Thoracic aorta (tissue), 2 donors: ENCODE measurements at places on chromosomes 13 and 19.

- peak overlapping the region; percentile 89 for H3K27ac ChIP-seq
- peaks cover 84% of the 10 kb centered on the region for H3K4me1 ChIP-seq
- H3K36me3 ChIP-seq: peaks cover 16% of the 10 kb centered on the region
- H3K27me3 ChIP-seq: no peaks in the 10 kb centered on the region
- DNase-seq: peak; percentile 36
These were observed 6.0 kb downstream of the EHD2 start for GRCh38 chr19:47719047-47719859.

GRCh38 chr19:8255426-8256125 lies 46.4 kb downstream of the CERS4 start:
- peaks cover 13% of the 10 kb centered on the region for H3K4me1 ChIP-seq
- no peak for DNase-seq
- H3K36me3 ChIP-seq: peaks cover 23% of the 10 kb centered on the region
- no peaks in the 10 kb centered on the region for H3K27me3 ChIP-seq
- H3K4me3 ChIP-seq: no peak overlapping the region

GRCh38 chr13:66407128-66407527 lies 823.0 kb downstream of the PCDH9 start:
- no peak overlapping the region for H3K27ac ChIP-seq
- no peak for DNase-seq
- no peaks in the 10 kb centered on the region for H3K36me3 ChIP-seq
- no peaks in the 10 kb centered on the region for H3K4me1 ChIP-seq

DNA sequence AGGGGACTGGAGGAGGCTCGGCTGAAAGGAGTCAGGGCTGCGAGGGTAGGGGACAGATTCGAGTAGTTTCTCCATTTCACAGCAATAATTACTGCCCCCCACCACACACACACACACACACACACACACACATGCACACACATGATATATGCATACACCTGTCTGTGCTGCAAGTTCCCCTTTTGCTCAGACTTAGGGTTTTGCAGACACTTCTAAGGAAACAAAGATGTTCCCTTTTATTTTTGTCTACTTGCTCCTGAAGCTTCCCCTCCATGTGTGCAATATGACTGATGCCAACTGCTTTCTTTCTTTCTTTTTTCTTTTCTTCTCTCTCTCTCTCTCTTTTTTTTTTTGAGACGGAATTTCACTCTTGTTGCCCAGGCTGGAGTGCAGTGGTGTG lies 13.4 kb downstream of the MBD3L2B start:
- no peak for DNase-seq
- no peaks in the 10 kb centered on the region for H3K4me1 ChIP-seq
- no peaks in the 10 kb centered on the region for H3K27me3 ChIP-seq
- no peak overlapping the region for H3K27ac ChIP-seq
- no peak overlapping the region for H3K4me3 ChIP-seq

GRCh38 chr19:6012426-6013170 lies 34.7 kb upstream of the RANBP3 start:
- no peaks in the 10 kb centered on the region for H3K27me3 ChIP-seq
- DNase-seq: no peak
- peaks cover 11% of the 10 kb centered on the region for H3K36me3 ChIP-seq
- H3K4me1 ChIP-seq: no peaks in the 10 kb centered on the region
- H3K27ac ChIP-seq: no peak overlapping the region

DNA sequence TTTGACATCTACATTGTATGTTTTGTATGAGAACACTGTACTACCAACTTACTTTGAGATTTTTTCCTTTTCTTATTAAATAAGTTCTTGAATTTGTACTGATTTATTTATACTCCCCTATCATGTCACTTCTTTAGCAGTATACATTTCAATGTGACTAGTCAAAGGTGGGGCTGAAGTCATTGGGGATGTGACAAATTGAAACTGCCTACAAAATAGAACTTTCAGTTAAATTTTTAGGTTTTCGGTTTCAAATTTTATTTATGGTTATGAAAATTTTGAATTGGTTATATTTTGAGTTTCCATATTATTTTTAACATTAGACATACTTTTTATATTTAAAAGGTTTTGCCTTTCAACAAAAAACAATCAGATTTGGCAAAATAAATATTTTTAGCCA lies 221.6 kb downstream of the NBEA start:
- H3K36me3 ChIP-seq: no peaks in the 10 kb centered on the region
- H3K27ac ChIP-seq: no peak overlapping the region
- H3K27me3 ChIP-seq: no peaks in the 10 kb centered on the region
- DNase-seq: no peak
- no peak overlapping the region for H3K4me3 ChIP-seq

DNA sequence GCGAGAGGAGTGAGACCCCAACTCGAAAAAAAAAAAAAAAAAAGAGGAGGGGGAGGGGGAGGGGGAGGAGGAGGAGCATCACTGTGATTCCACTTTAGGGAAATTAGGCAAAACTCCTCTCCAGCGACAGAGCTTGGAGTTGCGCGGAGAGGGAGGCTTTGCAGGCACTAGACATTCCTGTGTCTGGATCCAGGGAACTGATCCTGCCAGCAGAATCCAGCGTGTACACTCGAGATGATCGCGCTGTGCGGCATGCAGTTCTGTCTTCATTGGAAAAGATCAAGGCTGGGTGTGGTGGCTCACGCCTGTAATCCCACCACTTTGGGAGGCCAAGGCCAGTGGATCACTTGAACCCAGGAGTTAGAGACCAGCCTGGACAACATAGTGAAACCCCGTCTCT lies 29.6 kb upstream of the KLF2 start:
- H3K27me3 ChIP-seq: no peaks in the 10 kb centered on the region
- DNase-seq: no peak
- peaks cover 4% of the 10 kb centered on the region for H3K4me1 ChIP-seq
- H3K36me3 ChIP-seq: no peaks in the 10 kb centered on the region

GRCh38 chr19:41997121-41997850 lies 3.3 kb upstream of the ATP1A3 start:
- no peak for DNase-seq
- H3K36me3 ChIP-seq: no peaks in the 10 kb centered on the region
- peaks cover 6% of the 10 kb centered on the region for H3K27me3 ChIP-seq

DNA sequence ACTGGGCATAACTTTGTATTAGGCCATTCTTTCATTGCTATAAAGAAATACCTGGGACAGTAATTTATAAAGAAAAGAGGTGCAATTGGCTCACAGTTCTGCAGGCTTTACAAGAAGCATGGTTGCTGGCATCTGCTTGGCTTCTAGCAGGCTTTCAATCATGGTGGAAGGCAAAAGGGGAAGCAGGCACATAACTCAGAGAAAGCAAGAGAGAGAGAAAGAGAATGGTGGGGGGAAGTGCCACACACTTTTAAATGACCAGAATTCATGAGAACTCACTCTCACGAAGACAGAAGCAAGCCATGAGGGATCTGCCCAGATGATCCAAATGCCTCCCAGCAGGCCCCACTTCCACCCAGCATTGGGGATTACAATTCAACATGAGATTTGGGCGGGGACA lies 179.7 kb downstream of the SPRY2 start:
- no peaks in the 10 kb centered on the region for H3K36me3 ChIP-seq
- H3K27ac ChIP-seq: no peak overlapping the region
- DNase-seq: no peak
- no peaks in the 10 kb centered on the region for H3K27me3 ChIP-seq

DNA sequence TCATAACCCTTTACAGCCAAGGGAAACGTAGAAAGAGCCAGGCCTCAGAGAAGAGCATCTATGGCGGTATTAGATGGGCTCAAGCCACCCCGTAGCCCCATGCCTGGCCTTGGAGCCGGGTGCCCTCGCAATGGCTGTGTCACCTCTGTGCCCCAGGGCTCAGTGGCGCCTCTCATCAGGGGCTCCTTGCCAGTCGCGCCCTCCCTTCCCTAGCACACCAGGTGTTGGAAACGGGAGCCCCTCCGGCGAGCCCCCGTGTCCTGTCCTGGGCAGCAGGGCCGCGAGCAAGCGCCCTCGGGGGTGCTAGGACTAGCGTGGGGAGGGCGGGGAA lies 453 bp downstream of the ZNF256 start:
- peak overlapping the region; percentile 83 for H3K4me3 ChIP-seq
- no peaks in the 10 kb centered on the region for H3K27me3 ChIP-seq
- peak overlapping the region; percentile 81 for H3K27ac ChIP-seq
- no peak for DNase-seq
- peaks cover 3% of the 10 kb centered on the region for H3K4me1 ChIP-seq
- H3K36me3 ChIP-seq: peaks cover 26% of the 10 kb centered on the region

- no peak overlapping the region for H3K4me3 ChIP-seq
- no peaks in the 10 kb centered on the region for H3K27me3 ChIP-seq
- H3K4me1 ChIP-seq: no peaks in the 10 kb centered on the region
- no peak for DNase-seq
These were observed 236.0 kb downstream of the SLITRK5 start for GRCh38 chr13:87907202-87907601.

- no peak overlapping the region for H3K4me3 ChIP-seq
- H3K36me3 ChIP-seq: no peaks in the 10 kb centered on the region
- no peak overlapping the region for H3K27ac ChIP-seq
- no peaks in the 10 kb centered on the region for H3K27me3 ChIP-seq
- peaks cover 20% of the 10 kb centered on the region for H3K4me1 ChIP-seq
- no peak for DNase-seq
These were observed 148.9 kb downstream of the DCT start for GRCh38 chr13:94330552-94331071.

DNA sequence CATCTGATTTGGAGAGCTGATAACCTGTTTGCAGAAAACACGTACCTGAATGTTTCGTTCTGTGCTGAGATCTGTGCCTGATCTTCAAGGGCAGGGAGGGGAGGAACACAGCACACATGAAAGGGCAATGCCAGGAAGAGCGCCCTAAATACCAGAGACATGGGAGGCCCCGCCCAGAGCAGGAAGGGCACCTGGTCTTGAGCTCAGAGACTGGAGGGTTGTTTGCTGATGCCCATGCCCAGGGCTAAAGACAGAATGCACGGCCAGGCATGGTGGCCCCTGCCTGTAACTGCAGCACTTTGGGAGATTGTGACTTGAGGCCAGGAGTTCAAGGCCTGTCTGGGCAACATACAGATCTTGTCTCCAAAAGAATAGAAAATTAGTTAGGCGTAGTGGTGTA lies 183.2 kb downstream of the TUBA3C start:
- no peak for DNase-seq
- H3K27ac ChIP-seq: no peak overlapping the region
- H3K36me3 ChIP-seq: no peaks in the 10 kb centered on the region
- no peak overlapping the region for H3K4me3 ChIP-seq

DNA sequence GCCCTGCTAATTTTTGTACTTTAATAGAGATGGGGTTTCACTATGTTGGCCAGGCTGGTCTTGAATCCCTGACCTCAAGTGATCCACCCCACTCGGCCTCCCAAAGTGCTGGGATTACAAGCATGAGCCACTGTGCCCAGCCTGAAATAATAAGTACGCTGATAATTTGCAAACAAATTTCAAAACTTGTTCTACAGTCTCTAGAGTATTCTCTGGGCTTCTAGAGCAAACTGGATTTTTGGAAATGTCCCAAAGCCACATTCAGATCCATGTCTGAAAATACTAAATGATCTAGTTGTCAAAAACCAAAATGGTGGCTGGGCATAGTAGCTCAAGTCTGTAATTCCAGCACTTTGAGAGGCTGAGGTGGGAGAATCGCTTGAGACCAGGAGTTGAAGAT lies 39.9 kb upstream of the PSPC1 start:
- no peak for DNase-seq
- H3K27me3 ChIP-seq: no peaks in the 10 kb centered on the region
- no peak overlapping the region for H3K27ac ChIP-seq
- H3K4me3 ChIP-seq: no peak overlapping the region

- no peaks in the 10 kb centered on the region for H3K27me3 ChIP-seq
- no peak for DNase-seq
- H3K4me3 ChIP-seq: no peak overlapping the region
- H3K4me1 ChIP-seq: peaks cover under 1% of the 10 kb centered on the region
These were observed 38.2 kb downstream of the ATP12A start for GRCh38 chr13:24718192-24718965.

DNA sequence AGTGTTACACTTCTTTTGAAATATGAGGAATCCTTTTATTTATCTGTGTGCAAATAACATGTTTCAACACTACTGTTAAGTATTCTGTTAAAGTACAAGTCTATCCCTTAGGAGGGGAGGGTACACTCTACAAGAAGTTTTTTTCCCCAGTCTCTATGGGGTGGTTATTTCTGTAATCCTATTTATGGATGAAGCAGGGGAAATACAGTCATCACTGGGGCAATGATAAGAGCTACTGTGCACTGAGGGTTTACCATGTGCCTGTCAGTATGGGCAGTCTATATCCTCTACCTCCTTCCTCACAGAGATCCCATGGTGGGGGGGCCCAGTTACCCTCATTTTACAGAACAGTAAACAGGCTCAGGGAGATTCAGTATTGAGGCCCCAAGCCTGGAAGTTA lies 16.6 kb upstream of the TRIM13 start:
- no peak overlapping the region for H3K4me3 ChIP-seq
- no peak for DNase-seq
- H3K4me1 ChIP-seq: no peaks in the 10 kb centered on the region
- no peak overlapping the region for H3K27ac ChIP-seq

GRCh38 chr19:11577451-11578257 lies at the start of gene ACP5:
TSS of gene ACP5 (minus strand) at chr19:11577645. CDS start at chr19:11577317, 328 bp downstream.
- no peaks in the 10 kb centered on the region for H3K27me3 ChIP-seq
- H3K36me3 ChIP-seq: no peaks in the 10 kb centered on the region
- H3K4me3 ChIP-seq: peak within 1 kb of the TSS; percentile 67
- no peaks in the 10 kb centered on the region for H3K4me1 ChIP-seq
- no peak for DNase-seq

DNA sequence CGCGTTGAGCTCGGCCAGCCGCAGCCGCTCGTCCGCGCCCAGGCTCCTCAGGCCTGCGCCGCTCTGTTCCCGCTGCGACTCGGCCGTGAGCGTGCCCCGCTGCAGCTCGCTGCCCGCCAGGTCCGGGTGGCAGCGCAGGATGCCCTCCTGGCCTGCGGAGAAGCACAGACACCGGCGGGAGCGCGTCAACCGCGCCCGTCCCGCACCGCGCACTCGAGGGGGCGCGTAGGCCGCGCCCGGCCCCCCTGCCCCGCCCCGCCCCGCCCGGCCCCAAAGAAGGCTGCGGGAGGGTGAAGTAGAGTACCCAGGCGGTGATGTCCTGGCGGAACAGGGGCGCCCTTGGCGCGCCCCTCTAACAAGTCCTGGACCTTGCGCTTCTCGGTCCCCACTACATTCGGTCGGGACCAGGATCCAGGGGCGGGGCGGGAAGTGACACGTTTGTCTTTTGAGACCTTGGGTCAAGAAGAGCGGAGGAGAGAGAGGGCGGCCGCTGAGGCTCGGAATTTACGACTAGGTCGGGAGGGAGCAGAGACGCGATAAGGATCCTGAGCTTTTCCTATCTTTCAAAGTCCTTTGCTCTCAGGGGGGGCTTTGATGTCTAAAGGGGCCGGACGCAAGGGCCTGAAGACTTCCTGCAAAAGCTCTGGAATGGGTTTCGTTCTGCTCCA lies 9.3 kb upstream of the CDX2 start:
- H3K4me3 ChIP-seq: no peak overlapping the region
- no peaks in the 10 kb centered on the region for H3K36me3 ChIP-seq
- peaks cover 9% of the 10 kb centered on the region for H3K27me3 ChIP-seq
